ENCODE measurements at places on chromosomes 2 and 18.
A peak's percentile ranks its signal among the peaks of the same experiment; 100 is the strongest.

GRCh38 chr2:42770288-42771131, 6.6 kb upstream of the OXER1 start:
- DNase-seq = peak; percentile 51

GRCh38 chr2:40455661-40456060, 3.8 kb upstream of the SLC8A1 start:
- DNase-seq = no peak

DNA sequence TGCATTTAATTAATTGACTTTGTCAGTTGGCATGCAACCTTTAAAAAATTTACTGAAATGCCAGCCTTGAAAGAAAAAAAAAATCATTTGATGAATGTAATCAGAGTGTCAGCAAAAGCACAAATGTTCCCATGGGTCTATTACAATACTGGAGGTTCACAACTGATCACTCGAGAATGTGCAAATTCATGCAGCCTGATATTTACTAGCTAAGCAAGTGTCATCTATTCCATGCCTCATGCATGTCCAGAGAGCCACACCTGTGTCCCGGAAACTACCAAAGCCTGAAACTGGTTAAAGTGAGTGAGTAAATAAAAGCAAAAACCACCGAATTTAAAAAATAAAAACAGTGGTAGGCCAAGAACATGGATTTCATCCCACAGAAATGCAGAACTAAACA, 415.3 kb upstream of the ID2 start:
- no peak for DNase-seq

DNA sequence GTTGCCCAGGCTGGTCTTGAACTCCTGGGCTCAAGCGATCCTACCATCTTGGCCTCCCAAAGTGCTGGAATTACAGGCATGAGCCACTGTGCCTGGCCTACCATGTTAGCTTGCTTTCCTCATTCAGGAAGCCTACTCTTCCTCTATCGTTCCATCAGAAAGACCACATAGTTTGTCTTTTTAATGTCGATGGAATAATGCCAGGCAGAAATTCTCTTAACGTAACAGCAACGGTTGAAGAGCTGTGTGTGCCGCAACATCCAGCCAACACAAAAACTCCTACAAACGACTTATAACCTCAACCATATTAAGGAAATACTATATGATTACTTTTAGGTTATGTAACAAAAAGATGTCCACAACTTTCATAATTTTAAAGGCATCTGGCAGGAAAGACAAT, 10.5 kb downstream of the ITGB1BP1 start:
- DNase-seq = no peak

GRCh38 chr2:85702172-85702571, 8.0 kb downstream of the GNLY start:
- DNase-seq = peak; percentile 48

GRCh38 chr2:14628901-14629300, 3.6 kb upstream of the LRATD1 start:
- DNase-seq = peak; percentile 23

DNA sequence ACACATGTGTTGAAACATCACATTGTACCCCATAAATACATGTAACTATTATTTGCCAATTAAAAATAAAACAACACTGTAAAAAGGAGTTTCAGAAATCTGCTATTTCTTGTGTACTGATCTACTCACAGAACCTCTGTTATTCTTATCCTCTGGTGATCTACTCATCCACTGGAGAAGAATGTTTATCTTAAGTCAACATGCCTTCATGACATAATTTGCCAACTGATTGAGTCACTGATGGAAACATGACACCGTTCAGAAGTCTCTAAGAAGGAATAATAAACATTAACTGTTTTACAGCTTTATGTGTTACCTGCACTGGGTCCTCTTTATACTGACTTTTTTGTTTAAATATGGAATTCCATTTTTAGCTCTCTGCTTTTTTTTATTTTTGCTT, 555.2 kb downstream of the DCDC2C start:
- no peak for DNase-seq

- DNase-seq = peak; percentile 40
Measured at GRCh38 chr2:51103205-51103604, 71.3 kb upstream of the NRXN1 start.

DNA sequence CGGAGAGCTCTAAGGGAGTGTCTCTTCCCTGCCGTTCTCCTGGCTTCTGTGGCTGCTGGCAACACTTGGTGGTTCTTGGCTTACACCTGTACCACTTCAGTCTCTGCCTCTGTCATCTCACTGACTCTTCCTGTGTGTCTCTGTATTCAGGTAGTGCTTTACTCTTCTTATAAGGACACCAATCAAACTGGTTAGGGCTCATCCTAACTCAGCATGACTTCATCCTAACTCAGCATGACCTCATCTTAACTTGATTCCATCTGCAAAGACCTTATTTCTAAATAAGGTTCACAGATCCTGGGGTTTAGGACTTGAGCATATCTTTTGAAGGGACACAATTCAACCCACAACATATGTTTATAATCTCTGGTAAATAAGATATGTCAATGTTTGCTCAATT, 51.6 kb upstream of the DSEL start:
- no peak for DNase-seq

Data from H4 (cell line).